Right hindlimb (tissue), 1 donor: ENCODE measurements at places on chromosomes 2 and 18.
A peak's percentile ranks its signal among the peaks of the same experiment; 100 is the strongest.

- no peak for DNase-seq
These were observed 336.9 kb downstream of the CBLN2 start for GRCh38 chr18:72207280-72207679.

DNA sequence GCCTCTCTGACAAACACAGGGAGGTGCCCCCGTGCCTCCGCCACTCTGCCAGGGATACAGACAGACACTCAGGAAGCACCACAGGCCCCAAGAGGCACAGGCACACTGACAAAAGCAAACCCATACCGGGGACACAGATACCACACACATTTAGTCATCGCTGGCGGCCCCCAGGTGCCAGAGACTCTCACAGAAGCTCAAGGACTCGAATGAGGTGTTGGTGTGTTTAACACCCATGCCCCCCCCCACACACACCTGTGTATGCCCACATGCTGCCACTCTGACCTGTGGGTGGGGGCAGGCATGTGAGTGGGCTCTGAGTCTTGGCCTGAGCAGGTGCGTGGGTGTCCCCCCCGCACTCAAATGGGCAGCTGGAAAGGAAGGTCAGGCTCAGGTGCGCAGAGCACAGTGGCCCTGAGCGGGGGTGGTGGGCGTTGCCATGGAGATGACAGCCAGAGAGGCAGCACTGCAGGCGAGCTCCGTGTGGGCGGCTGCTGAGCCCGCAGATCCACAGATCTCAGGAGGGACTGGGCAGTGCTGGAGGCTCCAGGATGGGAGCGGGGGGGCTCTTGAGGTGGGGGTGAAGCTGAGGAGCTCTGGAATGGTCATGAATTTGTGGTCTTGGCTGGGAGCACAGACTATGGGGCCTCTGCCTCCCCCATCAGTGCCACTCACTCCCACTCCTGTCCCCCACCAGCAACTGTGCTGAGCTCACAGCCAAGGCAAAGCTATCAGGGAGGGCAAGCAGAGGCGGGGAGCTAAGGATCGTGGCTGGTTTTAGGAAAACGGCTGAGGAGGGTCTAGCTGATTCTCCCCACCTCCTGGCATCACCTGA, 73.9 kb upstream of the TAF1B start:
- no peak for DNase-seq

DNA sequence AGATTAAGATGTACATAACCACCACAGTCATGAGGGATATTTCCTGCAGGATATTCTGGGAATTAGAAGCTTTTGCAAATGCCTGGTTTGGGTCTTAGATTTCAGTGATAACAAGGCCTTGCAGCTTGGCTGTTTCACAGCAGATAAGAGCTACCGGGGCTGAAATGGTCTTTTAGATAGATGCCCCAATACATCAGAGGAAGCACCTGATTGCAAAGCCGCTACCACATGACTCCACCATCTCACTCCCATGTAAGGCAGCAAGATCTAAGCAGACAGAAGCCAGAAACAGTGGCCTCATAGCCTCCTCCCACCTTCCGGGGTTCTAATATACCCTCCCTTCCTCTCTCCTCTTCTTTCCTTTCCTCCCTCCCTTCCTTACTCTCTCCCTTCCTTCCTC, 31.1 kb upstream of the EPG5 start:
- no peak for DNase-seq

- no peak for DNase-seq
These were observed 526.5 kb downstream of the FBXO15 start for GRCh38 chr18:73621091-73621490.

GRCh38 chr2:197210430-197210829, 100.2 kb downstream of the ANKRD44 start:
- no peak for DNase-seq

DNA sequence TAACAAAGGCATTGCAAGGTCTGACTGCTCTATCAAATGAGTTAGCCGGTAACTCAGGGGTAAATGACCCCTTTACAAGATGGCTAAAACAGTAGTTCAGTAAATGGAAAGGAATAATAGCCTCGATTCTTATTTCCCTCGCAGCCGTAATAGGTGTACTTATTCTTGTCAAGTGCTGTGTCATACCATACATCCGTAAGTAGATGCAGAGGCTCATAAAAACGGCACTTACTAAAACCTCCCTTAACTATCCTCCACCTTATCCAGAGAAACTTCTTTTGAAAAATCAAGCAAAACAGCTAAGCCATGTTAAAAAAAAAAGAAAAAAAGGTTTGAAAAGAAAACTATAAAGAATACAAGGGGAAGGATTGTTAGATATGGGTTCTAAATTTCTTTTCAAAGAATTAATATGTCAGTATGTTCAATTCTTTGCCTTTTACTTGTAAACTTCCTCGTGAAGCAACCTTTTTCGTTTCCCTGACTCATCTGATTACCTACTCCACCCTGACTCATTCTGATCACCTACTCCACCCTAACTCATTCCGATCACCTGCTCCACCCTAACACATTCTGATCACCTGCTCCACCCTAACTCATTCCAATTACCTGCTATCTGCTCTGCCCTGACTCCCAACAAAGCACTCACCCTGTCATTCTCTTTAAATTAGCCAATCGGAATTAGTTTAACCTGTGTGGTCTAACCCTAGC, 127.5 kb downstream of the SPAG16 start:
- DNase-seq: no peak

DNA sequence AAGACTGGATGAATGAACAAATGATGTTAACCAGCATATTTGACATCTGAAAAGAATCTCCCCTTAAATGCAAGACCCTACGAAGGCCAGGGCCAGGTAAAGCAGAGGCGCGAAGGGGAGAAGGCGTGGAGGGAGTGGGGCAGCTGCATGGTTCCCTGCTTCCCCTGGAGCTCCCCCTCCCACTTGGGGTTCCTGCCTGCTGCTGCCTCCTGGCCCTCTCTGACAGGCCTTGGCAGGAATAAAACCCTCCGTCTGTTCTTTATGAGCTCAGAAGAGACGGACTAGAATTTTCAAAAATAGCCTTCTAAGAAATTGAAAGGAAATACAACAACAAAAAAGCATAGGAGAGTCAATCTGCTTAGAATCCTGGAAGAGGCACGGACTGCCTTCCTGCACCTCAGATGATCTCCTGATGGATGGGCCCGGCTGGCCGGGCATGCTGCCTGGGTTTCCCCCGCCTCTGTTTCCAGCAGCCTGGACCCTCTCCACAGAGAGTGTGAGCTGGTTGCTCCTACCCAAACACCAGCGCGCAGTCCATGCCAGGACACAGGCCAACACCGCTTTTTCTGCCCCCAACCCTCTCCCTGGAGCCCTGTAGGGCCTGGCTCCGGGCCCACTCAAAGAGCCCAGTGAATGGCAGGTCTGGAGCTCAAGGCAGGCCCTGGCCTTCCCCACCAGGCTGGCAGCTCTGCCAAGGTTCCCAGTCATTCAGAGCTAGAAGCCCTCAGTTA, 23.9 kb downstream of the CFAP65 start:
- peak; percentile 69 for DNase-seq

GRCh38 chr2:40556293-40556692, 104.4 kb upstream of the SLC8A1 start:
- no peak for DNase-seq

- peak; percentile 2 for DNase-seq
These were observed 23.1 kb downstream of the PDCD1 start for GRCh38 chr2:241835611-241836010.

DNA sequence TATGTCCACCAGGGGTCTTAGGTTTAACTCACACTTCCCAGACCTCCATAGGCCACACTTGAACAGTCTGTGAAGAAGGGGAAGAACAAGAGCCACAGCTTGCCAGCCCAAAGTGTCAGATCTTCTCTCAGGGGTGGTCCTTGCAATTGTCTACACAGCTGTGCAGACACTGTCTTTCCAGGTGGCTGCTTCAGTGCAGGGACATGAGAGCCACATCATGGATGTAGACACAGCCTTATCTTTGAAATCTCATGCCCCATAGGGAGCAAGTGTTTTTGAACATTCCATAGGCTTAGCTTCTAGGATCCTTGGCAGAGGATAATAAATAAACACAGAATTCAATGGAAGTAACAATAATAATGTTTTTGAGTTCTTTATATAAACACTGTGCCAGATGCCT, 6.7 kb downstream of the ZNF407 start:
- DNase-seq: no peak

- no peak for DNase-seq
These were observed 879.9 kb upstream of the CDH2 start for GRCh38 chr18:29056800-29057199.

GRCh38 chr2:220442012-220442411, 814.6 kb downstream of the SLC4A3 start:
- DNase-seq: no peak

DNA sequence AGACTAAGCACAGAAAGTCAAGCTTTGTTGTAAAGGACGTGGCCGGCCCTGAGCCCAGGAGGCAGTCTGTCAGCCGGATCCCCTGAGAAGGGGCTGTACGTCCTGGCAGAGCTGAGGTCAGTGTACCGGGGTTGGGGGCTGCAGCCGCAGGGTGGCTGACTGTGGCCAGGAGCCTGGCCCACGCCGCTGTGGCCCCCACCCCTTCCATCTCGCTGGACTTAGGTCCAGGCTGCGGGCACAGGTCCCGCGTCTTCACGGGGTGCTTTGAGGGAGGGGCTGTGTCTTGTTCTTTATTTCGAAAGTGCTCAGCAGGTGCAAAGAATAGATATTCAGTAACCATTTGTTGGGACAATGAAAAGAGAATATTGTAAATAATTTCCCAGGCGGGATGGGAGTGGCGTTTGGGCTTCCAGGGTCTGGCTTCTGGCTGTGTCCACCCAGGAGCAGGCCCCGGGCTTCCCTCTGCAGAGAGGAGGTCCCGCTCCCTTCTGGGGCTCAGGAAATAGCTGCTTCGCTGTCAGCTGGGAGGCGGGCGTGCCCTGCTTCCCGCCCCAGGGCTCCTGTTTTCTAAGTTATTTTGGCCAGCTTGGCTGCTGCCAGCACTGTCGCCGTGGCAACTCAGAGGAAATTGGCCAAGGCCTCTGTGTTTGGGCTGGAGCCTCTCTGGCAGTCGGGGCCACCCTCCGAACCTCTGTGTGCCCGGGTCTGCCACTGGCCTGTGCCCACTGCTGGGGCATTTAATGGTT, 7.4 kb downstream of the NFATC1 start:
- peak; percentile 85 for DNase-seq

DNA sequence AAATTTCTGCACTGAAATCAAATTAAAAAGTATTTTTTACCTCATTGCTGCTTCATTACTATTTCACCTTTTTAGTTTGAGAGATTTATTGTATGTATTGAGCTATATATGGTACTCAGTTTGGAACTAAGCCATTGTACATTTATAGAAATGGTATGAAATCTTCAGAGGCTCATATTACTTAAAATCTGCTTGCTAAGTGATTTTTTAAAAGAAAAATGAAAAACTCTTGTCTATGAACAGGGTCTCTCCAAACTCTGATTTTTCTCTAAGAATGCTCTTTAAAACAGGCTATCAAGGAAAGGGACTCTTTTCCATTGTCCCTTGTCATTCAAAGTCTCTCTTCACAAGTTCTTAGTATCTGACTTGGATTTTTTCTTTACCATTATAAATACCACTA, 31.8 kb downstream of the C1D start:
- no peak for DNase-seq

- no peak for DNase-seq
These were observed 117.2 kb downstream of the CERS6 start for GRCh38 chr2:168573128-168573903.

DNA sequence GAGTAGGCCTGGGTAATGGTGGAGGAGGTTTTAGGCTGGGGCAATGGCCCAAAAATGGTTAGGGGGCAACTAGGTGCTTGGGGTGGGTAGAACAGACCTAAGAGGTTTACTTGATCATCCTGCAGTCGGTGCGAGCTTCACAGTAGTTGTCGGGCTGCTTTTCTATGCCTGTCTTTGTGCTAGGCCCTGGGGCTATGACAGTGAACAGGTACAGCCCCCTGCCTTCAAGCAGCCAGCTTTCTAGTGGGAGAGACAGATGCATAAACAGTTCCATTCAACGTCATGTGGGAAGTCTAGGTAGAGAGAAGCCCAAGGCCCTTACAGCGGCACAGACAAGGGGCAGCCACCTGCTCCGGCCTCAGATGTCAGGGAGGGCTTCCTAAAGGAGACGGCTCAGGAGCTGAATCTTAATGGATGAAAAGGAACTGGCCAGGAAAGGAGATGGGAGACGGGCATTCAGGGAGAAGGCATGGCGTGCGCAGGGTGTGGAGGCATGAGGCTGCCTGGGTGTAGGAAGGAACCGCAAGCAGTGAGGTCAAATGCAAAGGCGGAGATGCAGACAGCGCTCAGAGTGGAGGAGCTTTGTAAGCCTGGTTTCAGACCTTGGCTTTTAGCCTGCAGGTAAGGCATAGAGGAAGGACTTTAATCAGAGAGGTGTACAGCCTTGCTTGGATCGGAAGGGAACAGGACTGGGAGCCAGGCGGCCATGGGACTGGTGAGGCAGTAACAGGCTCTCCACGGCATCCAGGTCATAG, 6.0 kb downstream of the CTIF start:
- peak; percentile 11 for DNase-seq

GRCh38 chr2:137879121-137879520, 85.2 kb upstream of the HNMT start:
- no peak for DNase-seq

GRCh38 chr2:241425368-241425767, 69.3 kb downstream of the FARP2 start:
- no peak for DNase-seq

DNA sequence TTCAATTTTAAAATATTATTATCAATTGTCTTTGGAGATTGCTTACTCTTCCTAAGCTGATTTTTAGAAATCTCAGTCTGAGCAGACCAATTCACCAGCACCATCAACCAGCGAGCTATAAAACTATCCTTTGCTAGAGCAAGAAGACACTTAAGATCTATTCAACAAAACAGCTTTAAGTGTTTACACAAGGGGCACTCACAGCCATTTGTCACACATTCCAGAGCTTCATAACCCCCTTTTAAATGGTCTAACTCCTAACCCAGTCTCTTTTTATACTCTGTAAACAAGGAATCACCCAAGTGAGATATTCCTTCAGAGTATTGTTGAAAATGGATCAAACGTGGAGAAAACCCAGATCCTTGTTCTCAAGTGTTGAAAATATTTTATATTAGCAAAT, 1294.1 kb upstream of the CHAC2 start:
- no peak for DNase-seq

DNA sequence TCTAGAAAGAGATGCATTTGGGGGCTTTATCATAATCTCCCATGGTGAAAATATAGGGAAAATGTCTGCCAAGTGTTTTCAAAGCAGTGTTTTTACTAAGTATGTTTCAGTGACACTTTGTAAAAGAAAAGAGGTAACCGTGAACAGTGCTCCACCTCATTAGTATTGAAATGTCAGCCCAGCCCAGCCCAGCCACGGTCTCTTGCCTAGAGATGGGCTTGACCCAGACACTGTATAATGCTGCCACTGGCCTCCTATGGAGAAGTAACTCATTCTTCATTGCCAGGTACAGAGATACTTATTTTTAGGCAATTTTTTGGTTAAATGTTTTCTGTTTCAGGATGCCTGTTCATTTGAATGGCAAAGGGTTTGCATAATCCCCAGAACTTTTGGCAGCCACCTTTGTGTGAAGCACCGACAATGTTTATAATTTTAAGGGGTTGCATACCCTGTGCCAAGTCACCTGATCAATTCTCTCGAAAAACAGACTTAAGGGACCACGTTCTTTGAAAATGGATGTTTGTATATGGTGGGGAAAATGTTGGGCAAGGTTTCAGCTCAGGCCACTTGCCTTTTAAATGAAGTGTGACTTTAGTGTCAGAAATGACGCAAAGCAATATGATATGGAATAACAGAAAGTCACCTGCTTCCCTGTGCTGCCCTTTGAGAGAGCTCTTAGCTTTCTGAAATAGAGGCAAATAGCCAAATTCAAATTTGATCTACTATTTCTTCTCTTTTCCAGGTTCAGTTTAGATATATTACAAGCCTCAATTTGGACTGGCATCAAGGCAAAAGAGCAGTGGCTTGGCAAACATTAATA, 314.5 kb upstream of the RGPD4 start:
- no peak for DNase-seq
